ENCODE measurements at places on chromosomes 5 and 9. TPM values are rescaled to one million over a fixed set of nuclear protein-coding genes. Genes with fewer than 3 reads are reported as not detected.

The SPATA31A3 gene
- not detected for total RNA-seq

The PRDM9 gene
- total RNA-seq, result not detected

The TPPP gene
- total RNA-seq, result 2.9 TPM

- no peak for DNase-seq
Measured at GRCh38 chr5:53418409-53418808, 62.0 kb upstream of the FST start.

The TEK gene
- total RNA-seq, result 5.9 TPM

- DNase-seq, result no peak
Measured at GRCh38 chr9:93955111-93955980, at the start of gene BARX1. Gene BARX1, minus strand, starts transcription at chr9:93955355. Its CDS starts 209 bp downstream, at chr9:93955146.

- DNase-seq, result no peak
Measured at GRCh38 chr5:148848393-148849031, 22.1 kb downstream of the ADRB2 start.

DNA sequence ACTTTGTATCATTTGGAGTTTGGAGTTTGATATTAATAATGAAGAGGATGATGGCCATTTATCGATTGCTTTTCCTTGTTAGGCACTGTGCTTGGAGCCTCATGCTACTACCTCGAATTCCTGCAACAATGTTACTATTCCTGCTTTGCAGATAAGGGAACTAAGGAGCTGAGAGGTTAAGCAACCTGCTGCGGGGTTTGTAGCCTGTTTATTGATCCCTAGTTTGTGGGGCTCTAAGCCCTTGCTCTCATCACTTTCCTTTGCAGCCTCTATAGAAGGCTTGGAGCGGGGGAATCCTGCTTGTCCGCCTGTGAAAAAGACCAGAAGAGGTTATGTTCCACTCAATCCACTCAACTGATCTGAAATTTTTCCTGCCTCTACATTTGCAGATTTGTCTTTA, 15.8 kb downstream of the ARHGEF28 start:
- DNase-seq, result no peak

The ERP44 gene
- total RNA-seq, result 17.8 TPM

The VLDLR gene
- 6.7 TPM for total RNA-seq

GRCh38 chr5:81657386-81657785, 93.5 kb downstream of the SSBP2 start:
- no peak for DNase-seq

The ZNF483 gene
- total RNA-seq, result 24.9 TPM

- no peak for DNase-seq
Measured at GRCh38 chr9:110148384-110148783, 59.6 kb downstream of the C9orf152 start.

The ALDH1B1 gene
- 11.0 TPM for total RNA-seq

The IDNK gene
- 5.1 TPM for total RNA-seq
